Left ventricle myocardium inferior (tissue), 1 donor: ENCODE measurements at places on chromosomes 11 and 22. TPM values are rescaled to one million over a fixed set of nuclear protein-coding genes. Genes with fewer than 3 reads are reported as not detected.

The RAB39A gene
- 0.52 TPM for total RNA-seq

The SLC1A2 gene
- total RNA-seq: 8.4 TPM

The ZNF214 gene
- total RNA-seq: 0.96 TPM

The MIF gene
- total RNA-seq: 242 TPM

The OR8D1 gene
- not detected for total RNA-seq

The LIF gene
- 0.16 TPM for total RNA-seq

The CHCHD10 gene
- 1,446 TPM for total RNA-seq

The APOA4 gene
- not detected for total RNA-seq

The DERL3 gene
- total RNA-seq: 2.0 TPM

The KCNJ1 gene
- total RNA-seq: not detected

The DDX17 gene
- 228 TPM for total RNA-seq

- no peak for DNase-seq
Measured at GRCh38 chr11:37456746-37457145, 858.7 kb upstream of the RAG2 start.

DNA sequence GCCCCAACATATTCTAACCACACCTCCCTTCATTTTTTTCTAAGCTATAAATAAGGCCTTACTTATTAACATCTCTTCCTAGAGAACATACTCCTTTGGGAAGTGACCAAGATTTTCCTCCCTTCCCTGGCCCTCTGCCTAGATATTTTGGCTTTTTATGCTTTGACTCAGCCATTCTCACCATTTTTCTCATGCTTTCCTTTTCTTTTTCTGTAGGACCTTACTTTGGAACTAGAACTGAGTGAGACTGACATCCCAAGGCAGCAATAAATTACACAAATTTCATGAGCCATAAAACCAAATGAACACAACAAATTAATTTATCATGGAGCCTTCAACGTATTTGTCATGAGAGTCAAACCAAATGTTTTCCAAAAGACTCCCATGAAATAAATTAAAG lies 142.7 kb upstream of the CTSC start:
- DNase-seq: no peak

GRCh38 chr11:4851033-4851432 lies 2.0 kb upstream of the OR51S1 start:
- DNase-seq: no peak

- peak; percentile 42 for DNase-seq
Measured at GRCh38 chr22:17380359-17381087, 11.3 kb downstream of the CECR2 start.

GRCh38 chr22:38468443-38469305 lies 778 bp downstream of the KDELR3 start:
- DNase-seq: no peak

GRCh38 chr11:33716243-33716642 lies 15.6 kb upstream of the C11orf91 start:
- DNase-seq: no peak

DNA sequence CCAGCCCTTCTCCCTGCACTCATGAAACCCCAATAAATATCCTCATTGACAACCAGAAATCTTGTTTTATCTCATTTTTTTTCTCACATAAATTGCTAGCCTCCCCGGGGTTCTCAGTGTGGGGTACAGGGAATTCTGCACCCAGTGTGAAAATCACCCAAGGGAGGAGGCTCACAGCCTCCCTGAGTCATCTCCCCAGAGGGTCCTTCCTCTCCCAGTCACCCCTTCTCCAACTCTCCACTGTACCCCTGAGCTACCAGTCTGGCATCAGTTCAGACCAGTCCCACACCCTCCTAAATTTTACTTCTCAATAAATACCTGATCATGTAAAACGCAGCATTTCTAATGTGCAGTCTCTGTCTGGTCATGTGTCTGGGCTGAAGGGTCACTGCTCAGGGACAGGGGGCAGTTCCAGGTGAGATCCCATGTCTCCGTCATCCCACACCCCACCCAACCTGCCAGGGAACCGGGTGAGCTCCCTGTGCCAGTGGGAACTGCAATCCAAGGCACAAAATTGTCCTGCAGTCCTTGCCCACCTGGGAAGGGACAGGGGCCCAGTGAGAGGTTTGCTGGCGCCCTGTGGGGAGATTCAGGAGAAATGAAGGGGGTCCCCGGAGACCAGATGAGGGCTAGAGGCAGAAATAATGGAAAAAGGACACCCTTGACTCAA lies 8.3 kb downstream of the IGLL5 start:
- DNase-seq: no peak

- DNase-seq: peak; percentile 90
Measured at GRCh38 chr11:63986156-63986931, at the start of gene OTUB1. Gene OTUB1 (plus strand): TSS chr11:63986438. CDS start chr11:63986457, 19 bp downstream.

GRCh38 chr11:1863352-1864216 lies 10.7 kb downstream of the LSP1 start:
- DNase-seq: peak; percentile 87

GRCh38 chr11:72617080-72617762 lies 57.0 kb downstream of the PDE2A start:
- DNase-seq: no peak

DNA sequence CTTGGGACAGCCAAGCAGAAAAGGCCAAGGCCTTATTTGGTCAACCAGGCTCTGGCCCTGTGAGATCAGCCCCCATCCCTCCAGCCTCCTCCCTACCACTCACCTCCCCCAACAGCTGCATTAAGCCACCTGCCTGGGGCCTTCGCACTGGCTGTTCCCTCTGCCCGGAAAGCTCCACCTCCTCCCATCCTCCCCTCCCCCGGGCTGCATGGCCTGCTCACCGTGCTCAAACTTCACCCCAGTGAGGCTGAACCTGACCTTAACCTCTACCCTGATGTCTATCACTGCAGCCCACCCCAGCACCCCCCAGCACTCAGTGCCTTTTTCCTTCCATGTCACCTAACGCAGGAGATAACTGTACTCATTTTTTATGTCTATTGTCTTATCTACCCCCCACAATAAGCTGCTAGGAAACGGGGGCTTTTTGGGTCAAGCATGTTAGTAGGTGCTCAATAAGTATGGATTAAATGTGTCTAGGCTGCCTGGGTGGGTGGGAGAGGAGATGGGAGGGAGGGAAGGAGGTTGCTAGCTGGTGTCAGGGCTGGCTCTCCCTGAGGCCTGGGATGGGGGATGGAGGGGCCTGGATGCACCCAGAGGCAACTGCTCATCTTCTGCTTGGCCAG lies 912 bp downstream of the PTPRCAP start:
- DNase-seq: no peak

GRCh38 chr11:114057605-114058004 lies 1.9 kb upstream of the ZBTB16 start:
- DNase-seq: no peak
